Activated naive CD4-positive, alpha-beta T cell treated with anti-CD3 and anti-CD28 coated beads, Interleukin-2, amount 50 U/mL, for 16 hours (primary cell): ENCODE measurements at places on chromosomes 1 and 21.

- no peak for DNase-seq
Measured at GRCh38 chr1:111228748-111229126, 1.2 kb downstream of the CHI3L2 start.

- DNase-seq = no peak
Measured at GRCh38 chr21:27408826-27409225, 441.9 kb upstream of the ADAMTS5 start.

DNA sequence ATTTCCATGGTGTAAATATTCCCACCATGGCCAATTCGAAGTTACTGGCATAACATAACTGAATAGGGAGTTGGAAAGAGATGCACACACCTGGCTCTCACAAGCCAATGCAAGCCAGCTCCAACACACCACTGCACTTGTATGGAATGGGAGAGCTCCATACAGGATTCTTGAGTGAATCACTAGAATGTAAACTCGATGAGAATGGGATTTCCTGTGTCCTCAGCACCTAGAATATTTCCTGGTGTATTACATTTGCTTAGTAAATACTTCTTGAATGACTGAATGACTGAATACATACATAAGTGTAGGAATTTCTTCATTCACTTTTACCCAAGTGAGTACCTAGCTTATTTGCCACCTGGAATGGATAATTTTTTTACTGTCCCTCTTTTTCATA, 16.2 kb upstream of the PPIE start:
- DNase-seq = no peak

GRCh38 chr1:37605806-37606474, 10.2 kb upstream of the GNL2 start:
- no peak for DNase-seq
